ENCODE measurements at places on chromosomes 16 and 17. TPM values are rescaled to one million over a fixed set of nuclear protein-coding genes. Genes with fewer than 3 reads are reported as not detected.

The MPDU1 gene
- total RNA-seq: 154 TPM

The EPX gene
- 0.27 TPM for total RNA-seq

The KRT33B gene
- total RNA-seq: not detected

DNA sequence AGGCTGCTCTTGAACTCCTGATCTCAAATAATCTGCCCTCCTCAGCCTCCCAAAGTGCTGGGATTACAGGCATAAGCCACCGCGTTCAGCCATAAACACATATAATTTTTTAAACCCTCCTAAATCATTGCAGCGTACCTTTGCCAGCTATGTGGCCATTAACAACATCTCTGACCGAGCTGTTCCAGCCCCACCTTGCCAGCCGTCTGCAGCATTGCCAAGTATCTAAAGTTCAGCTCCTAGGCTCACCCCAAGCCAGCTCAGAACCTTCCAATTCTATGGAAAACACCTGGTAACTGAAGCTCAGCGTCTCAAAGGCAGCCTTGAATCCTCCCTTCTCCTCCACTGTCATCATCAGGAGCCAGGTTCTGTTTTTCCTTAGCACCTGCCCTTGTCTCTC is 5.1 kb upstream of the MEIOB start:
- no peak for DNase-seq

- DNase-seq: no peak
These were observed 17.3 kb downstream of the LLGL2 start for GRCh38 chr17:75542728-75543336.

The NPIPB12 gene
- 15.1 TPM for total RNA-seq

GRCh38 chr16:10979717-10980601 is 35.6 kb downstream of the CLEC16A start:
- DNase-seq: no peak

DNA sequence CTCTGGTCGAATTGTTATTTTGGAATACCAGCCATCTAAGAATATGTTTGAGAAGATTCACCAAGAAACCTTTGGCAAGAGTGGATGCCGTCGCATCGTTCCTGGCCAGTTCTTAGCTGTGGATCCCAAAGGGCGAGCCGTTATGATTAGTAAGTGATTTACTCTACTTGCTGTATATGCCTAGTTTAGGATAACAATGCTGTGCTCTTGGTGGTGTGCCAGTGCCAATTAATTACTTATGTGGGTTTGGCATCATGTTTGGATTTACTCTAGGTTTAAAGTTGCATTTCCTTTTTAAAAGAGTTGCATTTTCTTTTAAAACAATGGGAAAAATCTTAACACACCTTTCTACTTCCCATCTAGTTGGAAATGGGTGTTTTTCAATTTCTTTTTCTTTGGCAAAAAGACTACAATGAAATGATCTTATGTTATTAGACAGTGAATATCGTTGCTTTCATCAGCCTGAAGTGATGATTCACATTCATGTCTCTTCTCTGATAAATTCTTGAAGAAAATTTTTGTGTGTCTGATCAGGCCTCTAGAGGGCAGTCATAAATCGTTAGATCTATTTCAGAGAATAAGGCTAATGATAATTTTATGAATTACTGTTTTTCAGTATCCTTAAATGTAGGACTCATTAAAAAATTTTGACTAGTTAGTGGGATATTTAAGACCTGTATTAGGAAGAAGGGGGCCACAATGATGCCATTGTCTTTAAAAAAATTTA is 5.6 kb downstream of the SF3B3 start:
- DNase-seq: peak; percentile 65

- no peak for DNase-seq
These were observed 239.0 kb downstream of the SNX29 start for GRCh38 chr16:12215277-12216105.

DNA sequence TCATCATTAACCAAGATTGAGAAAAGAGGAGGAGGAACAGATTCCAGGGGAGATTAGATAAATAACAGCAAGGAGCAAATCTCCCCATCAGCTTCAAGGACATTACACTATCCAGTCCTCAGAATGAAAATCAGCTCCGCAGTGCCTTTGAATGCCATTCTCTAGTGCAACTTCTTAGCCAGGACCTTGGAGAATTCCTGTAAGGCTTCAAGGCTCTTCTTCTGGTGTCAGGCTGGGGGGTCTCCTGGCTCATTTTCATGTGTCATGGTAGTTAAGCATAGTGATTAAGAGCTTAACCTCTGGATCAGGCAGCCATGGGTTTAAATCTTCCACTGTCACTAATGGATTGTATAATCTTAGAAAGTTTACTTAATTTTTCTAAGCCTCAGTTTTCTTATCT is 137.3 kb upstream of the CCL2 start:
- no peak for DNase-seq

The COG4 gene
- total RNA-seq: 46.2 TPM

DNA sequence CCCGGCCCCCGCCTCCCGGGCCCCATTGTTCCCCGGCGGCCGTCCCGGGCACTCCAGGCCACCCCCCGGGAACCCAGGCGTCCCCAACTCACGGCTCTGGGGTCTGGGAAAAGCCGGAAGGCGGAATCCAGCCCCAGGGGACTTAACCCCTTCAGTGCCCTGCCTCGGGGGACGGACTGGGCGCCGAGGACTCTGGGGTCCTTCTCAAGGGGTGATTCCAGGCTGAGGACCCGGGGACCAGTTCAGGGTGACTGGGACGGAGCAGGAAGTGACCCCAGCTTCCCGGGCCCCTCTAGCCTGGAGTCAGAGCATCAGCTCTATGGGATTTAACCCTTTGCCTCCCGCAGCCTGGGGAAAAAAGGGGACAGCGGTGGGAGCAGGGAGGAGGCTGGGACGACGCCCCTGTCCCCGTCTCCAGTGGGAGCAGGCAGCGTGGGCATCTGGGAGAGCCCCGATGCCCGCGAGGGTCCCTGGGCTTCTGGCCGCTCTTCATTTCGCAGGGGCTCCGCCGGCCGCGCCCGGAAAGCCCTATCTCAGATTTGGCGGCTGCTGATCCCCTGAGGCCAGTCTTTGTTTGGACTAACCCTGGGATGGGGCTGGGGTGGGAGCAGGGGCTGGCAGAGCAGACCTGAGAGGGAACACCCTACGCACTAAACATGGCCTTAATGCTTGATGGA is at the start of gene ZNF629:
Gene ZNF629, minus strand, starts transcription at position 270 of the 677 bp plus-strand sequence. CDS start 2,723 bp downstream, outside the sequence.
- peak; percentile 50 for DNase-seq

The ATP2A3 gene
- 0.75 TPM for total RNA-seq

DNA sequence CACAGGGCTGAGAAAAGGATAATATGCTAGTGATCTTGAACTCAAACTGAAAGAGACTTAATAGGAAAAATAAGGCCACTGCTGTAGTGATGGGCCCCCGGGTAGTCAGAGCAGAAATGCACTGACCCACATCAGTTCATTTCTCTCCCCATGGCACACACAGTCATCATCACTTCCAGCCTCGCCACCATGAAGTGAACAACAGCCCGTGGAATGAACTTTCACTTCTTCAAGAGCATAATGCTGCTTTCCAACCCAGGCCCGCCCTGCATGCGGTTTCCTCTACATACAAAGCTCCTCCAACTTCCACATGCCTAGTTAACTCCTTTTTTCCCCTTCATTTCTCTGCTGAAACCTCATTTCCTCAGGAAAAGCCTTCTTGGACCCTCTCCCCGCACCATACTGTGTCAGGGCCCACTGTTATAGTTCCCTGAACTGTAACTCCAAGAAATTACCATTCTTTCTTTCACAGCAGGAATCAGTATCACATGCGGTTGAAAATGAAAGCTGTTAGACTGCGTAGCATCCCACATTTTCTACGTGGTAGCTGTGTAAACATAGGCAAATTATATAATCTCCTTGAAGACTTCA is 65.8 kb upstream of the SMIM36 start:
- DNase-seq: peak; percentile 43

The TBC1D3I gene
- total RNA-seq: not detected

- DNase-seq: no peak
These were observed 2.1 kb downstream of the PSMB10 start for GRCh38 chr16:67934306-67935100.

DNA sequence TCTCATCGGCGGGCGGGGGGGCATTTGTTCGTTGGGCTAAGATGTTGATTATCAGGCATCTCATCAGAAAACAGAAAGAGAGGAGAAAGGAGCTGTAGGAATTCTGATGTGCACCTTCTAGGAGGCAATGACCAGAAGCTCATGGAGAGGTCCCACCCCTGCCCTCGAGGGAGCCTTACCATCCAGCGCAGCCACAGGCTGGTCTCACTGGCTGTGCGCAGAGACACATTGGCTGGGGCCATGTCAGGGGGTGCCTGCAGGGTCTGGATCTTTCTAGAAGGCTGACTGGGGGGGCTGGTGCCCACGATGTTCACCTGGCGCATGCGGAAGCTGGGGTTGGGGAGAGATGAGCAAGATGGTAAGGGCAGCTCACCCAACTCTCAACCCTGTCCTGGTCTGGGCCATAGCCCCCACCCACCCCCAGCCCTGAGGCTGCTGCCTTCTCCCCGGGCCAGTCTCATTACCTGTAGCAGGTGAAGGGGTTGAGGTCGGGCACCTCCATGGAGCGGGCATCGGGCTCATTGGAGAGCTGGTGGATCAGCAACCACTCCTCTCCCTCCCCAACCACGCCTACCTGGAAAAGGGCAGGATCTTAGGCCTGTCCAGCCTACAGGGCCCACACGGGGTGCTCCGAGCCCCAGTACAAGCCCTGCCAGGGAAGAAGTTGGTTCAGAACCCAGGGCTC is 86.2 kb upstream of the CDC42EP4 start:
- no peak for DNase-seq

- DNase-seq: no peak
These were observed 10.8 kb downstream of the TMEM235 start for GRCh38 chr17:78242024-78242742.

DNA sequence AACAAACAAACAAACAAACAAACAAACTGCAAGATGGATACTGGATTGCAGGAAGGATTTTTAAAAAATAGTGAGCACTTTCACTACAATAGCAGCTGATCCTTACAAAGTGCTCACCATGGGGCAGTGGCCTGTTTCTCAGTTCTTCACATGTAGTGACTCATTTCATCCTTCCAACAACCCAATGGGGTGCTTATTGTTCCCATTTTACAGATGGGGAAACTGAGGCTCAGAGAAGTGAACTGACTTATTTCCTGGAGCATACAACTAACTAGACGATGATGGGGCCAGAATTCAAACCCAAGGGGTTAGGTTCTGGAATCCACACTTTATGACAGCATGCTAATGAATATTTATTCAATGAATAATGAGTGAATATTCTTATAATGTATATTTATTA is 61.2 kb downstream of the MYH11 start:
- DNase-seq: no peak

The ANKRD40CL gene
- total RNA-seq: not detected

The EVI2A gene
- total RNA-seq: 8.9 TPM

DNA sequence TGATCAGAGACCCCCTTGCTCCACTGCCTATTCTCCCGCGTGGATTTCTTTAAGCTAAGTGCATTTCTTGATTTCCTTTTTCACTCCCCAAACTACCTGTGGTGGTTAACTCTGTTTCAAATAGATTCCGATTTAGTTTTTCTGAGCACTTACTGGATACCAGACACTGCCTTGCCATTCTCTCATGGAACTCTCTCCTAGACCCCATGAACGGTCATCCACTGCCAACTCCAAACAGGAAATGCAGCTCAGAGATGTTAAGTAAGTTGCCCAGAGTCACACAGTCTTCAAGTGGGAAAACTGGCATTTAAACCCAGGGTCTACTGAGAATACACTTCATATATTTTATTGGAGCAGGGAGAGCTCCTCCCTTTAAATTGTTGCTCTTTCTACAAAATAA is 199.4 kb downstream of the MAF start:
- no peak for DNase-seq

DNA sequence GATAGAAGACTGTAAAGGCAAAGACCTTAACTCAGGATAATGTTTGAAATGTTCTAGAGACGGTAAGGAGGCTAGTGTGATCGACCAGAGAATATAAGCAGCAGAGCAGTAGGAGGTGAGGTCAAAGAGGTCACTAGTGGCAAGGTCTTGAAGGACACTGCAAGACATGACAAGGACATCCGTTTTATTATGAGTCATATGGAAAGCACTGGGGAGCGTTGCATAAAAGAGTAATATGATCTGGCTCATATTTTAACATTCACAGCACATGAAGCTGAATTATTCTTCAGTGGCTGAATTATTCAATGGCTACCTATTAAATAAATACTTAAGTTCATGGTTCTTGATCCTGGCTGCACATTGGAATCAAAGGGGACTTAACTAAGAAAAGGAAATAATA is 123.7 kb downstream of the SOX9 start:
- DNase-seq: no peak

DNA sequence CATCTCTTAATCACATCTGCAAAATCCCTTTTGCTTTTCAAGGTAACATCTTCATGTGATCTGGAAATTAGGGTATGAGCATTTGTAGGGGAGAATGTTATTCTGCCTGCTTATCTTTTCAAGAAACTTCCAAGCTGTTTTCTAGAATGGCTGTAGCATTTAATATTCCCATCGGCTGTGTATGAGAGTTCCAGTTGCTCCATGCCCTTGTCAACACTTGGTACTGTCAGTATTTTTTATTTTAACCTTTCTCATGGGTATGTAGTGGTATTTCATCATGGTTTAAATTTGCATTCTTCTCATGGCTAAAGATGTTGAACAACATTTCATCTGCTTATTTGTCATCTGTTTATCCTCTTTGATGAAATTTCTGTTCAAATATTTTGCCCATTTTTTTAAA is 90.6 kb upstream of the HLF start:
- DNase-seq: no peak

The PSMD7 gene
- total RNA-seq: 56.1 TPM

DNA sequence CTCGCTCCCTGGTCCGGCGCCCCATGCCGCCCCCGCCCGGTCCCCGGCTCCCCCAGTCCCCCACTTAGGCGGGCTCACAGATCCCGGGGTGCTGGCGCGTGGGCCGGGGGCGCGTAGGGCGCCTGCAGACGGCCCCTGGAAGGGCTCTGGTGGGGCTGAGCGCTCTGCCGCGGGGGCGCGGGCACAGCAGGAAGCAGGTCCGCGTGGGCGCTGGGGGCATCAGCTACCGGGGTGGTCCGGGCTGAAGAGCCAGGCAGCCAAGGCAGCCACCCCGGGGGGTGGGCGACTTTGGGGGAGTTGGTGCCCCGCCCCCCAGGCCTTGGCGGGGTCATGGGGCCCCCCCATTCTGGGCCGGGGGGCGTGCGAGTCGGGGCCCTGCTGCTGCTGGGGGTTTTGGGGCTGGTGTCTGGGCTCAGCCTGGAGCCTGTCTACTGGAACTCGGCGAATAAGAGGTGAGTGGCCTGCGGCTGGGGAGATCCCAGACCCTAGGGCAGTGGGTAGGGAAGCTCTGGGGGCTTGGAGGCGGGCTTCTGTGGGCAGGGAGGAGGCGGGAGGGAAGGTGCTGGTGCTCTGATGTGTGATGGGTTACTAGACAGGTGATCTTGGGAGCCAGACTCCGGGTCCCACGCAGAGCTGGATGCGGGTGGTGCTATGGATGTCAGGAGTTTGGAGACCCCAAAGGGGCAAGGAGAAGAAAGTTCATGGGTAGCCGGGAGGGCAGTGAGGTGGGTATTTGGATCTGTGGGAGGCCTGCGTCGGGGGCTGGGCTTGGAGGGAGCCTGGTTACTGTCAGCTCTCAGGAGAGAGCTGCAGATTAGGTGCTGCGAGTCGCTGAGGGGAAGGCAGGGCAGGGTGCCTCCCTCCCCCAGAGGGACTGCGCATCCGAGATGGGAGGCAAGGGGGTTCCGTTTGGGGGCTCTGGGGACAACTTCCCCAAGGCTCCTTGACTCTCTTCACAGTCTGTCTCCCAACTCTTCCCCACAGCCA is 560 bp downstream of the EFNB3 start:
- no peak for DNase-seq

- DNase-seq: no peak
These were observed 19.9 kb upstream of the ITPRIPL2 start for GRCh38 chr16:19093631-19094541.

All from SK-MEL-5 (cell line).